ENCODE measurements at places on chromosomes 3 and 15.

GRCh38 chr3:86986671-86987420, 4.1 kb downstream of the VGLL3 start:
- DNase-seq, result no peak

DNA sequence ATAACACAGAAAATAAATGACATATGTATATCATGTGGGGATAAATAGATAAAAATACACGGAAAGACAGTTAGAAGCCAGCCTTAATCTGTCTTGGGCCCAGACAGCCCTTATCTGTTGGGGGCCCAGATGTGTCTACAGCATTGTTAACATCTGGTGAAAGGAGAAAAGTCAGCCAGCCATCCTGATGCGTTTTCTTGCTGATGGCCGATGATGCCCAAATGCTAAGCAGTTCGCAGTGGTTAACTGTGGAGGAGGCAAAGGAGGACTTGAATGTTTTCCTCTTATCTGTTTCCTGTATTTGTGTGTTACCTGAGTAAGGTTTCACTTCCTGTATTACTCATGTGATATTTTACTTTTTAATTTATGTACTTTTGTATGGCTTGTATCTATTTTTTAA, 46.2 kb downstream of the NOX5 start:
- no peak for DNase-seq

DNA sequence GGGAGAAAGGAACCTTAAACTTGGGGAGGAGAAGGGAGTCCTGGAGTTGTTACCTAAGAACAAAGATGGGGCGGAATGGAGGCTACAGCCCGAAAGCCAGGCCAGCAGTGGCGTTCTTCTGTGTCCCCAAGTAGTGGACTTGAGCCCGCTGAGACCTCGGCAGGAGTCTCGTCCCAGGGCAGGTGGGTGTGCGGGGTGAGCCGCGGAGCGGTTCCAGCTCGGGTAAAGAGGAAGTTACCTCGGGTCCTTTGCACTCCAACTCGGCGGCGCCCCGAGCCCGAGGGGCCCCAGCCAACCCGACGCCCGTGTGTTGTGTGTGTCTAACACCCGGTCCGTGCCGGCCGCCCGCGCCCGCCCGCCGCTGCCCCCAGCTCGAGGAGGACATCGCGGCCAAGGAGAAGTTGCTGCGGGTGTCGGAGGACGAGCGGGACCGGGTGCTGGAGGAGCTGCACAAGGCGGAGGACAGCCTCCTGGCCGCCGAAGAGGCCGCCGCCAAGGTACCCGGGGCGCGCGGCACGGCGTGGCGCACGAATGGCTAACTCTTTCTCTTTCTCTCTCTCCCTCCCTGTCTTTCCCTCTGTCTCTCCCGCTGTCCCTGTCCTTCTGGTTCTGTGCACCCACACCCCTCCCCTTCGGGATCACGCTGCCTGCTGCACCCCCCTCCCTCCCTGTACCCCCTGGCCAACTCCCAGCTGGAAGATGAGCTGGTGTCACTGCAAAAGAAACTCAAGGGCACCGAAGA, 959 bp downstream of the TPM1 start:
- DNase-seq, result no peak

DNA sequence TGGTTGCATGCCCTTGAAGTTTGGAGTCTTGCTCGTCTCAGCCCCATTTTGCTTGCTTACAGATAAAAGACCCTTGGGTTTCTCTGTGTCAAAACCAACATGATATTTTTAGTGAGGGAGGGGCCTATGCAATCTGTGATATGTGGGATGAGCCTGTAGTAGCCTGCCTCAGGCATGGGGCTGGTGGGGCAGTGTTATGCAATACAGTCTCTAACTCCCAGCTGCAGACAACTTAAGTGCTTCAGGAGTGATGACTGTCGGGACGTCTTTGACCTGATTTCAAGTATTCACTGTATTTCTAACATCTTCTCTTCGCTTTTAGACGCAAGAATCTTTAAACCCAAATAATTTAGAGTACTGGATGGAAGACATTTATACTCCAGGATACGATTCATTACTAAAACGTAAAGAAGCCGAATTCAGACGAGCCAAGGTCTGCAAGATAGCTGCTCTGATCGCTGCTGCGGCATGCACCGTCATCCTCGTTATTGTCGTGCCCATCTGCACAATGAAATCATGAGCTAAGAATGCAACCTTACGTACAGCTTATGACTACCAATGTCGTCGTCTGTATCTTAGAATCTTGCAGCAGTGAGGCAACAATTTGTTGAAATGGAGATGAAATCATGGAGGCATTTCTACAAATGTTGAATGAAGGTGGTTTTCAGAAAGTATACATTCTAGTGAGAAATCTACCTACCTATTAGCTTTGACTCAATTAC, 35.9 kb downstream of the MINAR1 start:
- DNase-seq, result no peak

DNA sequence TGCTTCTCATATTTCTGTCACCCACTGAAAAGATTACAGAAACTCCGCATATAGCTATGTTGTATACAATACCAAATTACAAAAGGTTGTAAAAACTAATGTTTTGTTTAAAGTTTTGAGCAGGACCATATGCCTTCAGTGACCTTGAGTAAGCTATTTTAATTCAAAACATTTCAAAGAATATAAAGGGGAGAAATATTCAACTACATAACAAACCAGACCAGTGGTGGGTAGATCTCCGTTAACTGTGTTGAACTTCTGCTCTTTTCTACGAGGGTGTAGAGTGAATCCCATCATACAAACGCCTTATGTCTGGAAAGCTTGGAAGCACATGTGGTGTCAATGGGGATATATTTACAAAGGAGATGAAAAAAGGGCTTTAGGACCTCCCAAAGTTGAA, 68.4 kb upstream of the NR2F2 start:
- no peak for DNase-seq

DNA sequence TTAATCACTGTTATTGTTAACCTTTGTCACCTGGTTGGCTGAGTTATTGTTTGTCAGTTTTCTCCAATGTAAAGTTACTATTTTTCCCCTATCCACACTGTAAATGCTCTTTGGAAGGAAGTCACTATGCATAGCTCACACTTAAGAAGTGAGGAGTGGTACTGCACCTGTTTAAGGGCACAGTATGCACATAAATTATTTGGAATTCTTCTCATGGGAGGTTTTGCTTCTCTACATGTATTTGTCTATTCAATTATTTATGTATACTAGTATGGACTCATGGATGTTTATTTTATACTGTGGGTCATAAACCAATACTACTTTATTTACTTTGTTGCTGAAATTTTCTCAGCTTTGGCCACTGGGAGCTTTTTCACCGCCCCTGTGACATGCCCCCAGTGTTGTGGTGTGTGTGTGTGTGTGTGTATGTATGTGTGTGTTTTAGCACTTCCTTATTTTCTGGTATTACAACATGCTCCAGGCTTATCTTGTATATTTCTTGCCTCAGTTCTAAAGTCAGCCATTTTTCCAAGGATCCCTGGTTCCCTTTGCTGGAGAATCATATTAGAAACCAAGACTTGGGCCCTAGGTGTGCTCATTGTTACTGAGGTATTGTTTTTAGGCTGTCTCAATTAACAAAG, 290.5 kb downstream of the KBTBD8 start:
- DNase-seq, result no peak

DNA sequence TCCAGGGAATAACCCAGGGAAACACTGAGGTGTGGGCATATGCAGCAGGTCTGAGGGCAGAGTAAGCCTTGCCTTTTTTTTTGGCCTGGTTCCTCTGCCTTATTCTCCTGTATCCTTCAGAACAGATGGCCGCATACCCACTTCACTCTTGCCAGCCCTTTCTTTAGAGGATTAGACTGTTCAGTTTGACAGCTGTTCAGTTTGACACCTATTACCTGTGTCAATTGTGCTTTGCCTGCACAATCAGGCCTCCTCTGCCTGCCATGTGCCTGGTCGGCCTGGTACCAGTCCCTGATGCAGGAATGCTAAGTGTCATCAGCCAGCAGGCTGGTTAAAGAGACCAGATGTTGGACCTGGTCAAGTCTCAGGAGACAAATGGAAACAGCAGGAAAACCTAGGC, 22.3 kb downstream of the TM6SF1 start:
- DNase-seq, result no peak

DNA sequence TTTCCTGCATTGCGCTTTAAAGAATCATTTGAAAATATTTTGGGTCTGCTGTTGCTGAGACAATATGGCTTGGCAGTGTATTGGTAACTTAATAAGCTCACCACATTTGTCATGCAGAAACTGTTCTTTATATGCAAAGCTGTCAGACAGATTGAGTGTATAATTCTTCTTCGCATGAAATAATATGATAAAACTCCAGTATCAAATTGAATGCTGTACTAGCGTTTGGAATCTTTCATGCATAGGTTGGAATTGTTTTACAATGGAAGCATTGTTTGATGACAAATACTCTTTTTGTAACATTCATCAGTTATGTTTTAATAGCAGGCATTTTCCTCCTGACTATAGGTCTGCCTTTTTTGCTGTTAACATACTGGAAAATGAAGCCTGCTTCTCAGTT, 53.8 kb downstream of the RBMS3 start:
- DNase-seq, result no peak

DNA sequence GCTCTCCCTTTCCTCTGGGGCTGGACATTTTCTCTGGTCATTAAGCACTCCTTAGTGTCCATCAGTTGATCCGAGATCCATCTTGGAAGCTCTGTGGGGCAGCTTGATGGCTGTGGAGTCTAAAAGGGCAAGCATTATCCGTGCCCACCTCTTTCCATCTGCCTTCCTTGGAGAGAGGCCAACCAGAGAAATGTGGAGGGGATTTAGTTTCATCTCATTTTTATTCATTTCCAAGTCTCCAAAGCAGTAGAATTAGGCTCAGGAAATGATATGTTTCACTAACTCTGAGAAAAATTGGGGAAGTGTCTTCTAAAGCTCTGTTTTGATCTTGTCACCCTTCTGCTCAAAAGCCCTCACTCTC, 95.9 kb upstream of the KLHL25 start:
- no peak for DNase-seq

GRCh38 chr15:83356501-83357399, 72.3 kb upstream of the BNC1 start:
- DNase-seq, result no peak

GRCh38 chr3:192183109-192183508, 544.2 kb downstream of the FGF12 start:
- no peak for DNase-seq

GRCh38 chr3:158794936-158795518, 6.8 kb upstream of the MFSD1 start:
- DNase-seq, result no peak

All from activated CD4-positive, CD25-positive, alpha-beta regulatory T cell (primary cell).